Kidney epithelial cell (primary cell): ENCODE measurements at places on chromosomes 7 and 10. TPM values are rescaled to one million over a fixed set of nuclear protein-coding genes. Genes with fewer than 3 reads are reported as not detected.

- DNase-seq, result no peak
Observed at GRCh38 chr7:6320791-6321190, 48.4 kb upstream of the CYTH3 start.

DNA sequence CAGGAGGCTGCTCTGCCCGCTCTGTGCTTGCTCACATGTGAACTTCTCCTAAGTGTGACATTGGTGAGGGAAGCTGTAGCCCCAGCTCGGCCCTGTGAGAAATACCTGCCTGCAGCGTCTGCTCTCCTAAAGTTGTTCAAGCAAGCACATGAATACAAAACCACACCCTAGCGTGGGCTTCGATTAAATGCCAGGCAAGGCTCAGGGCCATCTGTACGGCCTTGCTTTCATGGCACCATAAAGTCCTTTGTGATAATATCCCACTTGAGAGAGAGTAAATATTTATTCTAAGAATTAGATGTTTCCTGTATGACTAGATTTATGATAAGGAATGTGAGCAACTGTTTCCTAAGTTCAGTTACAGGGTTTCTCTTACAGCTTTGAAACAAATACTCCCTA lies 262.8 kb upstream of the KLF14 start:
- DNase-seq, result no peak

SLC39A12 gene
- not detected in 2 replicates for total RNA-seq

DNA sequence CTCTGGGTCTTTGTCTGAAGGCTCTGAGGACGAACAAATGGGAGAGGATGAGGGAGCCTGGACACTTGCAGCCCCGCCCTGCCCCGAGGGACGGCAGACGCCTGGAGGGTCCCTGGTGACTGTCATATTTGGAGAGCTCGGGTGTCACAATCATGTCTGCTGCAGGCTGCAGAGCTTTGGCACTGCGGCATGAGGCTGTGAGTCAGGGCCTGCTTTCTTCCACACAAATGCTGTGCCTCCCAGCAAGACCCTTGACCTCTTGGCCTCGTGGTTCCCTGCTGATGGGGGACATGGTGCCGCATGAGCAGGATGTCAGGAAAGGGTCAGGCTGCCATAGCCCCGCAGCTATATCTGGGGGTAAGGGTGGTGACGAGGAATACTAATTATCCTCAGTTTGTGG lies 64.9 kb upstream of the PPIF start:
- DNase-seq, result no peak

- no peak for DNase-seq
Observed at GRCh38 chr7:141387521-141388217, 163.5 kb upstream of the AGK start.

GRCh38 chr7:50426280-50427045 lies 23.7 kb downstream of the FIGNL1 start:
- DNase-seq, result no peak

DNA sequence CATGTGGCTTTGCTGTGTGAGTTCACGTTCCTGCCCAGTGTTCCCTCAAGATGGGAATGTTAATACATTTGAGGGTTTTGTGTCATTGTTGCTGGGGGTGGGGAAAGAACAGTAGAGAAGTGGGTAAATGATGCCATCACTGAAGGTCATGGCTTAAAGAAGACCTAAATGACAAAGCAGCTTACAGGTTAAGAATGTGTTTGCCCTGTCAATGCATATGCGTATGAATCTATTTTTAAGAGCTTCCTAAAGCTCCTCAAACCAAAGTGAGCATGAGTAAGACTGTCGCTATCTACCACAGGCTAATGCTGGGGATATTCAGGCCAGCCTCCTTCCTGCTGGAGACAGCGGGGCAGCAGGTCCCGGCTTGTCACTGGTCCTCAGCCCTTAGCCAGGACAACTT lies 162.9 kb downstream of the CREB5 start:
- no peak for DNase-seq

ACSM6 gene
- total RNA-seq, result not detected in 2 replicates

CALHM3 gene
- not detected in 2 replicates for total RNA-seq

DNA sequence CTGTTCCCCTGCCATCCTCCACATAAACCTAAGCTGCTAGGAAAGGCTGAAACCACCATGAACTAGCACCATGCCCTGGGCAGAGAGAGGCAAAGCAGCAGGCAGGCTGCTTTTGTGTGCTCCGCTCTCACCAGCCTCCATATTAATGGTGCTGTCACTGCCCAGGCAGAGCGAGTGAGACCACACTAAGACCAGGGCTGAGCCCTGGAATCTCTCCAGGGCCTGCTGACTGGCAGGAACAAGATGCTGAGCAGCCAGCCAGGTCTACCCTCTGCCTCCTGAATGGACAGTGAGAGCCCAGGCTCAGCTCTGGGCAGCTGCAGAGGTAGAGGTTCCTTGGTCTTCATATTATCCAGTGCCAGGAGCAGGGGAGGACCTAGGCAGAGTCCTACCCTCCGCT lies 1.6 kb upstream of the CRHR2 start:
- no peak for DNase-seq

DNA sequence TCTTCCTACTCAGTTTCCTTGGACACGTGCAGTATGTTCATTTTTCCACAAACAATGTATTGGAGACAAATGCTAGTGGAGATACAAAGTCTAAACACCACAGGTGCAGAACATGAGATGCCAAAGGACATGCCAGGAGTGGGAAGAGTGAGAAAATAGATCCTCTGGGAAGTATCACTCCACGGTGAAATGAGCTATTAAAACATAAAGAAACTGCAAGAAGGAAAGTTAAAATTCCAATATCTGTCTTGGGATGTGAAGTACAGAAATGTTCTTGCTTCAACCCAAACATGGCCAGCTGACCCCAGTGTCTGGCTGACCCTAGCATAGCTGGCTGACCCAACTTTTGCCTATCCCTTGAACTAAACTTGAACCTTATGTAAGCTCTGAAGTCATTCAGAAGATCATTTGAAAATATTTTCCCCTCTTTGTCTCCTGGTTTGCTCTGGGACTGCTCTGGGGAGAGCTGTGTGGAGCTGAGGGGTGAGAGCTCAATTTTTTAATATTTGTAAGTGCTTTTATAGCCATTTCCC lies 59.5 kb downstream of the FZD1 start:
- no peak for DNase-seq
